Activated T-helper 1 cell treated with anti-CD3 and anti-CD28 coated beads, Interleukin-2, amount 50 U/mL, for 16 hours (primary cell): ENCODE measurements at places on chromosomes 2 and 18.

DNA sequence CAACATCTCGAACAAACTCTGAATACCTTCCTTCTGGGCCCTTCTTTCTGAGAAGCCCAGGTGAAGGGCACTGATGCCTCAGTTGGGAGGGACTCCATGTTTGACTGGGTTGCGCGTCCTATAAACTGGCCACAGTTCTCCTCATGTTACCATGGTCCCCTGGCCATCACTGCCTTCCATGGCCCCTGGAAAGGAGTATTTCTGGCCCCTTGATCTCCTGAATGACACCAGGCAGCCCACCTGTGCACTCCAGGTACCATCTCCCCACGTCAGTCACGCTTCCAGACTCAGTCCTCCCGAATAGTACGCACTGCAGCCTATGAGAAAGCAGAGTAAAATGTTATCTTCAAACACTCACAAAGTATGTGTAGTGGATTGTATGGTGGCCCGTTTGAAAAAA, 73.9 kb downstream of the ACKR3 start:
- no peak for DNase-seq

DNA sequence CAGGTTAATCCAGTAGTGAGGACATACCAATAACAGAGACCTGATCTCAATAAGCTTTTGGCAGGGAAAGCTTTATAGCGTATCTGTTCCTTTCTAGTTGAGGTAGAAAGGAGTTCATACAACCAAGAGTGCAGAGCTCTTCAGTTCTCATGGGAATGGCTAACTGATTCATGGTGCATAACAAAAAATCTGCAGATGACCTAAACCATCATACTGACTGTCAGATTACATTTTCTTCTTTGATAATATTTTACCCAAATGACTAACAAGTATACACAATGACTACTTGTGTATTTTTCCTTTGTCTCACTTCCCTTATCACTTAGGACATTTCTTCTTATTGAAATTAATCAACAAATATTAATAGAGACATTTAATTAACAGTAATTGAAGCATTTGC, 140.0 kb upstream of the SERTAD2 start:
- no peak for DNase-seq

DNA sequence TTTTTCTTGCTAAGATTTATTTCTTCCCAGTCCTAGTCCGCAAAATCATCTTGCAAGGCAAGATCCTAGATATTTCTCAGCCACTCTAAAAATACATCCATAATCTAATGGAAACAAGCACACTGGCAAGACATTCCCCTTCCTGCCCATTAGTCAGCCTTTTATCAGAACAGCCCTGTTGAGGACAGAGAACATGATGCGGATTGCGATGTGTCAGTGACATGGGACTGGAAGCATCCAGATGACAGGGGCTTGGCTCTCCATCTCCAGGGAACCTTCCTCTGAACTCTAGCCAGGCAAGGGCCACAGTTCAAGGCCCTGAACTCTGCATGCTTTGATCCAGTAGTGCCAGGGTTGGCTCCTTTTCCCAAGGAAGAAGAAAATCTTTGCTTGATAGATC, 70.0 kb downstream of the VSNL1 start:
- DNase-seq, result no peak

GRCh38 chr2:8472545-8473323, 209.1 kb upstream of the ID2 start:
- no peak for DNase-seq

- no peak for DNase-seq
Measured at GRCh38 chr2:42142547-42143184, 26.5 kb upstream of the EML4 start.

DNA sequence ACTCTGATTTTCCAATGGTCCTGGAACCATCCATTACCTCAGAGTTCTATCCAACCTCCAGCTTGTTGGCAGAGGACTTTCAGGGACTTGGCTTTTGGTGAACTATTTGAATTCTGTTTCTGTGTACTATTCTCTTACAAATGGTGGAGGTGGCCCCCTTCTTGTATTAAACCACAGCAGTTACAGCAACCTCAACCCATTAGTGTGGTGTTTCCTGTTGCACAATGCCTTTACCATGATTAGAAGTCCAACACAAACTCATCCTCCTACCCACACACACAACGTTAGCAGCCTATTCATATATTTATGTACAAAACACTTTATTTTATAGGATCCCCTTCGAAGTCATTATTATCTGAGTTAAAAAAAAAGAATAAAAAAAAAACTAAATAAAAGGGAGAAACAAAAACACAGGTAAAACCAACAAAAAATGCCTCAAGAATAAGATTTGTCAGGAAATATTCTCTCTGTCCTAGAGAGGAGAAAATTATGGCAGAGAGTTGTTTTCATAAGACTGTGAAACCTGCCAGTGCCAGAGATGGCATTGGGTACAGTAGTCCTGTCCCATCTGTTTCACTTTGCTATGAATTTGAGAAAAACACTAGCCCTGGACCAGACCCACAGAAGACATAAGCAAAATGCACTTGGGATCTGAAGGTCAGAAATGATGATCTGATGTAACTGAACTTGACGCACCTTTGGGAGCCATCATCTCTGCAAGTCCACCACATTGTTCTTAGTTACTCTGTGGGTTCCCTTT, 1896.0 kb upstream of the PIK3C3 start:
- DNase-seq, result no peak

DNA sequence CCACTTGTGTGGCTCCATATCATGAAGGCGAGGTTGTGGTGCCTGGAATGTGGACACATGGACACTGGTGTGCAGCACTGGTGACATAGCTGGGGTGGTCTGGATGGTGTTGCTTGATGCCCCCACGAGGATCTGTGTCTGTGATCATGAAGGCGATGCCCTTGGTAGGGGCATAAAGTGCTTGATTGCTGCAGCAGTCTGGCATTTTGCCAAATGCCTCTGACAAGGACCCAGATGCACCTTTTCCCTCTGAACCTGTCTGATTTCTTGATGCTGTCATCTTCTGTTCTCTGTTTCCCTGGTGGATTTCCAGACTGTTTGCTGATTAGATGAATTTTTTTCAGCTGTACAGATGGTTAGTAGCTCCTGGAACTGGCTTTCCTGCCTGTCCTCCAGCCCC, 752.0 kb upstream of the HS6ST1 start:
- no peak for DNase-seq

- no peak for DNase-seq
Measured at GRCh38 chr18:35661483-35662146, 80.1 kb downstream of the GALNT1 start.

- no peak for DNase-seq
Measured at GRCh38 chr2:233168445-233168844, 83.0 kb upstream of the ATG16L1 start.

DNA sequence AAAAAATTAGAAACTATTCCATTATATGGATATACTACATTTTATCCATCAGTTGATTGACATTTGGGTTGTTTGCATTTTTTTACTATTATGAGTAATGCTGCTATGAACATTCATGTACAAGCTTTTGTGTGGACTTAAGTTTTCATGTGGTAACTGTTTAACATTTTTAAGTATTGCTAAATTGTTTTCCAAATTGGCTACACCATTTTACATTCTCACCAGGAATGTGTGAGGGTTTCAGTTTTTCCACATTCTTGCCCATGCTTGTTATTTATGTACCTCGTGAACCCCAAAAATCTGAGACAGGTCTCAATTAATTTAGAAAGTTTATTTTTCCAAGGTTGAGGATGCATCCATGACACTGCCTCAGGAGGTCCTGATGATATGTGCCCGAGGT, 3.1 kb upstream of the TXNL4A start:
- DNase-seq, result no peak

DNA sequence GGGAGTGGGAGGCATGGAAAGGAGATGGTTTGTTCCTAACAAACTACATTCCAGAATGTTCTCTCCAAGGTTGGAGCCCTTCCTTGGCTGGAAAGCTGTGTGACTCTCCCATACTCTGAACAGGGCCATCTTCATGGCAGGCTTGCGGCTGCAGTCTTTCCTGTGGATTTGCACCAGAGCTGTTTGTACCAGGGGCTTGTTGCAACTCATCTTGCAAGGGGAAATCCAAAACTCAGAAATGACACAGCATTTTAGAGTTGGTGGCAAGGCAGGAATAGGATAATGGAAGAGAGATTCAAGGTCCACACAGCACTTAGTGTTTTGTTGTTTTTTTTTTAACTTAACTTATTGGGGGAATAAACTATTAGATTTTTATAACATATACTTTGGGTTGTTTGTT, 73.7 kb upstream of the ZNF516 start:
- no peak for DNase-seq

GRCh38 chr2:191501561-191502168, 176.3 kb upstream of the NABP1 start:
- no peak for DNase-seq

DNA sequence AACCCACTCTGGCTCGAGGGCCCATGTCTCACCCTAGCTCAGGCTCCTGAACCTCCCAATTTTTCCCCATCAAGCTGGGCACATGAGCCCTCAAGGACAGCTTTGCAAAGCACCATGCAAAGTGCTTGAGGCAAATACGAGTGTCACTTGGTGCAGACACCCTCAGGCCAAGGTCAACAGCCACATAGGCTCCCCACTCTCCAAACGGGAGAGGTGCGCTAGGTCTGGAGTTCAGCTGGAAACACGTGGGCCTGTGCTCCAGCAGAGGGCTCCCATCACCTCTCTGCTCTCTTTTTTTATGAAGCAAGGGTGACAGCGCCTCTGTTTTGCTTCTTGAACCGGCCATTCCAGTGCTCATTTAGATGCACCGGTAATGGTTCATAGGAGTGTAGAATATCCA, 11.9 kb upstream of the ARHGAP25 start:
- DNase-seq, result no peak

DNA sequence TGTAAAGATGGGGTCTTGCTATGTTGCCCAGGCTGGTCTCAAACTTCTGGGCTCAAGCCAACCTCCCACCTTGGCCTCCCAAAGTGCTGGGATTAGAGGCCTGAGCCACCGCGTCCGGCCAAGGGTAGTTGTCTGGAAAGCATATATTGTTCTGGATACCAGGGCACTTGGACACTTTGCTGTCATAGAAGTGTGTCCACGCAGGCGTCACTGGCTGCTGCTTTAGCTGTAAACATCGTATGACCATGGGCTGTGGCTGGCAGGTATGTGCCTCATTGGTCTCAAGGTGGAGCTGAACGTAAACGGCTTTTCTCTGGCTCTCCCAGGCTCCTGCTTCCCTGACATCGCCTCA, 3.2 kb upstream of the GPR35 start:
- DNase-seq, result no peak

DNA sequence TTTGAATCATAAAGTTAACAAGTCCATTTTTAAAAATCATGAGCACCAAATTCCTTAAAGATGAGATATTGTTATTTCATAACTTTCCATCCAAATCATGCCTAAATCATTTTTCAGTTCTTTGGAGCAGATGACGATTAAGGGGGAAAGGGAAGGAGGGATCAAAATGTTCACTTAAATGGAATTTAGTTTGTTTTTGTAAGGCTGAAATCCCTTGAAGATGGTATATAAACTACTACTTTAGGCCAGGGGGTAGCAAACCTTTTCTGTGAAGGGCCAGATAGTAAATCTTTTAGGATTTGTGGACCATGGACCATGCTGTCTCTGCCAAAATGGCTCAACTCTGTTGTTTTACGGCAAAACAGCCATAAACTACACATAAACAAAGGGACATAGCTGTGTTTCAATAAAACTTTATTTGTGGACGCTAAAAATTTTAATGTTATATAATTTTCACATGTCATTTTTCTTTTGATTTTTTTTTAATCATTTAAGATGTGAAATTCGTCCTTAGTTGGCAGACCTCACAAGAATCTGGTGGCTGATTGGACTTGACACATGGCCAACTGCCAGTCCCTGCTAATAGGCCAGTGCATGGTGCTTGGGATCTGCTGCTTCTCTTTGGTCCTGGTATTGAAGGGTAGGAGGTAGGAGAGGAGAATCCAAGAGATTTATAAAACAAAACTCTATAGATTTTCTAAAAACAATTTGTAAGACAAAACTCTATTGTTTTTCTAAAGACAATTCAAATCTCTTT, 52.0 kb upstream of the RTN4 start:
- DNase-seq, result no peak

DNA sequence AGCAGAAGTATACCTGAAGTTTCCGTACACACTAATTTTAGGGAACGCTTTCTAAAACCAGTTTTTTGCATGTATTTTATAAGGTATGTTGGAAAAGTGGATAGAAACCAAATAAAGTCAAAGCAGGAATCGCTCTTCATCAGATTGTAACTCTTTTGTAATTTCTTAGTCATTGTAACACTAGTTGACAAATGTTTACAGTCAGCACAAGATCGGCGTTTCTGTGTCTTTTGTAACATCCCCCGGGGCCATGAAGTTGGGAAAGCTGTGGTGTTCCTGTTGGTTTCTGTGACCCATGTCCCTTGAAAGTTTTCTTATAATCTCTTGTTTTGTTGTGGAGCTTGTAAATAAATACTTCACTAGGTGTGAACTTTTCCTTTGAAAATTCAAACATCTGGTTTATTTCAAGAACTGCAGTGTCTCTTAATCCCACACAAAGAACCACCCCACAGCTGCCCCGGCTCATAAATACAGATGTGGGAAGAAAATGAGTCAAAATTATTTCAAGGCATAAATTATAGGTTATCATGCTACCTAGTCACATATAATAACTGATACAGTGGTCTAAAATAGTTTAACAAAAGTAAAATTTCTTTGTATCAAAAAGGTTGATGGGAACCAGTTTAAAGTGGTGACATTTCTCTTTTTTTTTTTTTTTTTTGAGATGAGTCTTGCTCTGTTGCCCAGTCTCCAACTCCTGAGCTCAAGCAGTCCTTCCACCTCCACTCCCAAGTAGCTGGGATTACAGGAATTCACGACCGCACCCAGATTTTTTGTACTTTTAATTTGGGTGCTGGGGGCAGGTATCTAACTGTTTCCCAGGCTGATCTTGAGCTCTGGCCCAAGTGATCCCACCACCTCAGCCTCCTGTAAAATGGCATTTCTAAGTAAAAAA, 751 bp upstream of the NMI start:
- DNase-seq, result no peak

DNA sequence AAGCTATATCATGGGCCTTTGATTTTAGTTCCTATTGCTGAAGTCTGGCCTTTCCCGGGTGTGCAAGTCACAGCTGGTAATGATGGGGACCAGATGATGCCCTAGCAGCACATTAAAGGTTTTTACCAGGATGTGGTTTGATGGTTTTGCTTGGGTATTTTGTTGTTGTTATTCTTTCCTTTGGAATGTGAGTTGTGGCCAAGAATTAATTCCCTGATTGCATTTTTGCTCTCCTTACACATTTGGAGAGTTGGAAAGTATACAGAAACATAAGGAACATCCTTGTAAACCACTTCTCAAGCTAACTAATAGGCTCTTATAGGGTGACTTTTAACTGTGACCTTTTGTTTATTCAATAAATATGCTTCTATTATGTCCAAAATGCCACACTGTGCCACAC, 154.1 kb upstream of the MMADHC start:
- DNase-seq, result no peak

GRCh38 chr18:25423760-25424159, 71.8 kb upstream of the ZNF521 start:
- no peak for DNase-seq

GRCh38 chr2:212968284-212969081, 182.9 kb downstream of the IKZF2 start:
- DNase-seq, result no peak

DNA sequence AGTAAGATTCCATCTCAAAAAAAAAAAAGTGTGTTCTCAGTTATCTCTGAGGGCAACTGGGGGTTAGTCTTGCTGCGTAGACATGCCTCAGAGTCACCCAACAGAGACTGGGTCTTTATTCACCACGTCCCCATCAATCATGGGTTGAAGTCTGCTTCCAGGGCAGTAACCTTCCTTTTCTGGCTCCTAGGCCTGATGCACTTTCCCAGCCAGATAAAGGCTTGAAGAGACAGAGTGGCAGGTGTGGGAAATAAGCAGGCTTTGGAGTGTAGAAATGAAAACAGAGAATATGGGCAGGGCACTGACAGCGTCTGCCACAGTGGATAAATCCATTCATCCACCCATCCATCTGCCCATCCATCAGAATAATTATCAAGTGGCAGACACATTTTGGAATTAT, 134.1 kb upstream of the LGALSL start:
- no peak for DNase-seq
